ENCODE measurements at places on chromosomes 2 and 18. TPM values are rescaled to one million over a fixed set of nuclear protein-coding genes. Genes with fewer than 3 reads are reported as not detected.
A peak's percentile ranks its signal among the peaks of the same experiment; 100 is the strongest.

The METAP1D gene
- 15.8 TPM for polyA plus RNA-seq

The ARHGAP25 gene
- polyA plus RNA-seq: 5.2 TPM

The FOXI3 gene
- 0.10 TPM for polyA plus RNA-seq

The IL36B gene
- not detected for polyA plus RNA-seq

The PLGLB1 gene
- polyA plus RNA-seq: 7.0 TPM

The IL36G gene
- 0.29 TPM for polyA plus RNA-seq

The IGFBP5 gene
- 396 TPM for polyA plus RNA-seq

DNA sequence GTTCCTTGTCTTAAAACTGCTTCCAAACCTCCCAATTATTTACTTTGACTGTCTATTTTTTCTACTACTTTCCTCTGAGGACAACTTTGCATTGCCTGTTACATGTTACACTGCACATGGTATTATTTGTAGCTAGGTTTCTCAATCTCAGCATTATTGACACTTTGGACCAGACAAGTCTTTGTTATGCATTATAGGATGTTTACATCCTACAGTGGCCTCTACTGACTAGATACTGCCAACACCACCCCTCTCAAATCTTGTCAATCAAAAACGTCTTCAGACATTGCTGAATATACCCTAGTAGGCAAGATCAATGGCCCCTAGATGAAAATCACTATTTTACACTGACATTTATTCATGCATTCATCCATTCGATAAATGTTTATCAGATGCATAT, 129.6 kb upstream of the DNAJC10 start:
- DNase-seq: no peak

DNA sequence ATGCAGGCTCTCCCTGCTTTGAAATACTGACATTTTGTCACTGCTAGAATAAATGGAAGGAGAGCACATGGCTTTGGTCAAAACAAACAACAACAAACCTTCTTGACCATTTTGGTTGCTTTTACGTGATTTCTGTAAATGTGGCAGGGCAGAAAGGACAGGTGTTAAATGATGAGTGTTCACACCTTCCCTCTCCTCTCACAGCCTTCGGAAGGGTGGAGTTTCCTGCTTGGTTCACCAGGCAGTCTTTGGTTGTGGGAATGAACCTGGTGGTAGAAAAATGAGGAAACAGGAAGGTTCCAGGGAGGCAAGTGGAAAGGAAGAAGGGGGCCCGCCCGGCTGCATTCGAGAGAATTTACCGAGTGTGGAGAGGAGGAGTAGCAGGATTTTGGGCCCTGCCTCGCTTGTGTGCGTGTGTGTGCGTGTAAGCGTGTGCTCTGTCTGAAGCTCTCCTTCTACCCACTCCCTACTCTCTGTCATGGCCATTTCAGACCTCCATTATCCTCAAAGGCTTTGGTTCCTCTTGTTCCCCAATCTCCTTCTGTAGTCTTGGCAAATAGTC, 23.7 kb upstream of the SPP2 start:
- no peak for DNase-seq

DNA sequence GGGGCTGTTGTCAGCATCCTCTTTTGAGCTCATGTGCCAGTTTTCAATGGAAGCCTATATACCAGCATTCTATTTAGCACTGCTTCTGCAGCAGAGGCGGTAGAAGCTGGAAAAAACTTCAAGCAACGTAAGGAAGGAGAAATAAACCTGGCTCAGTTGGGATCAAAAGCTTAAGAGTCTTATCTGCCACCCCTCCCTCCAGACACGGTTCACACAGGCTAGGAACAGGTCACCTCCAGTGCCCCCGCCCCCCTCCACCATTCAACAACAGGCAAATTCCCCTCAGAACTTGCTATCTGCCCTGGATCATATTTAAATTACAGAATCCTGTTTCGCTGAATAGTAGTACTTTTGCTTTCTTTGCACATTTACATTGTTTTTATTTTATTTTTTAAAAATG, 384.8 kb upstream of the PKDCC start:
- DNase-seq: no peak

GRCh38 chr2:177010861-177011260, 201.7 kb upstream of the HNRNPA3 start:
- no peak for DNase-seq

- no peak for DNase-seq
These were observed 66.2 kb downstream of the RTP5 start for GRCh38 chr2:241935774-241936173.

DNA sequence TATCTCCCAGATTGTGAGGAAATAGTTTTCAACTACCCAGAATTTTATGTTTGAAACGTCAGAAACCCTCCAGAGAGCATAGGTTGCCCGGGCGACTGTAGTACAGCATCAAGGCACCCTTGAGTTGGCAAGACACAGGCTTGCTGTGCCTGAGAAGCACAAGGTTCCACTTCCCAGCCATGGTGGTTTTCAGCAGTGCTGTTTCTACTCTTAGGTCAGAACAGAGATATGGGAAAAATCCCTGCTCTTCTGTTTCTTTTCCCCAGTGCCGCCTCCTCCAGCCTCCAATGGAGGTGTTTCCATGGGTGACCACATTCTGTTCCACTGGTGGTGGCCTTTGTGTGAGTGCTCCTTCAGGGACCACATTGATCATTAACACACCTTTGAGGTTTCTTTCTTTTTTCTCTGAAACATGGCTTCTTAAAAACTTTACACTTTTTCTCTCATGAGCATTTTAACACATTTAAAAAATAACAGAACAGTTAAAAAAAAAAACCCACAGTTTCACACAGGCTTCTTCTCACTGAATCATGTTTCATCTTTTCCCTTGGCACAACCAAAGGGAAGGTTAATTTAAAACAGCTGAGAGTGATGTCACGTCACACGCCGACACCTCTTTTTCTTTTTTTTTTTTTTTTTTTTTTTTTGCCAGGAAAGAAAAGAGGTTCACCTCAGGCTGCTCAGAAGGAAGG, 229.3 kb upstream of the HDAC4 start:
- DNase-seq: no peak

- no peak for DNase-seq
These were observed at the start of gene INPP5D for GRCh38 chr2:233059797-233060500. INPP5D (plus strand) TSS chr2:233060342; CDS start chr2:233060479, 137 bp downstream.

GRCh38 chr18:62710417-62710816, 4.9 kb upstream of the PHLPP1 start:
- no peak for DNase-seq

- peak; percentile 18 for DNase-seq
These were observed 1.2 kb downstream of the STK17B start for GRCh38 chr2:196170213-196170605.

DNA sequence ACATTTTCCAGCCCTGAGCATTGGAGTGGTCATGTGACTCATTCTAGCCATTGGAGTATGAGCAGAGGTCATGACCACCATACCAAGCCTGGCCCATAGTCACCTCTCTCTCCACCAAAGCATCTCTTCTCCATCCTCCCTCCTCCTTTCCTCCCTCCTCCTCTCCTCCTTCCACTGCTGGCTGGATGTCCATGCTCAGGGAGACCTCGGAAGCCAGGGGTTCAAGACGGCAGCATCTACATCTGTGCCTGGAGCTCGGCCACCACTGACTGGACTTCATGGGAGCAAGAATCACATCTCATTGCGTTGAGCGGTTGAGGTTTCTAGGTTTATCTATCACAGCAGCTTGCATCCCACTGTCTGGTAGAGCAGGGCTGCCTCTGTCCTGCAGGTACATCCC, 252.4 kb downstream of the NDUFA10 start:
- no peak for DNase-seq

- no peak for DNase-seq
These were observed 158.9 kb downstream of the RHBDD1 start for GRCh38 chr2:226994775-226995174.

DNA sequence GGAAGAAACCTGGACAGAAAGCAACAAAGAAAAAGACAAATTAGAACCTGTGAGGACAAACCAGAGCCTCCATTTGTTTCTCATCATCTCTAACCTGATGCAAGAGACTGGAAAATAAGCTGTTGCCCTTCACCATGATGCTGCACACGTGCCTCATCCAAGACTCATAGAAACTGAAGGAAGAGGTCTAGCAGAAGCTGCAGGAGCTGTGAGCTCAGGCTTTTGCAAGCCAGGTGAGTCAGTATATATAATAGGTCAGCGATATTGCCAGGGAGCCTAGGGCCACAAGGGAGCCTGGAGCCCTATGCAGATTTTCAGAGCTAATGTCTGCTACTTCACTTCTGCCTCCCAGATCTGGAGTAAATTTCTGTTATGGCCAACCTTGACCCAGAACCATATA, 163.1 kb downstream of the LNPK start:
- DNase-seq: no peak

DNA sequence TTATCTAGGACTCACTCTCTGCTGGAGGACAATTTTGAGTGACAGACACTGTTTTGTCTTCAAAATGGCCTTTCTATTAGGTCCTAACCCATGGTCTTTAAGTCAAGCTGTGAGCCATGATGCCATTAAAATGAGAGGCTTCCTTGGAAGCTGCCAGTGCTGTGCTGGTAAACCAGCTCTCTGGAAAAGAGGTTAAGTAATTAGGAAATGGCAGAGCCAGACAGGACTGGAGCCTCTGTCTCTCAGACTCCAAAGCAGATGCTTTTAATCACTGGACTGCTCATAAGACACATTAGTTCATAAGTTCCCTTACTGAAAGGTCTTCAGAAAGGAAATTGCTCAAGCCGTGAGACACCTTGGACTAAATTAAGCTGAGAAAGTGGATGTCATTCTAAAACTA, 25.8 kb upstream of the LHCGR start:
- DNase-seq: no peak

DNA sequence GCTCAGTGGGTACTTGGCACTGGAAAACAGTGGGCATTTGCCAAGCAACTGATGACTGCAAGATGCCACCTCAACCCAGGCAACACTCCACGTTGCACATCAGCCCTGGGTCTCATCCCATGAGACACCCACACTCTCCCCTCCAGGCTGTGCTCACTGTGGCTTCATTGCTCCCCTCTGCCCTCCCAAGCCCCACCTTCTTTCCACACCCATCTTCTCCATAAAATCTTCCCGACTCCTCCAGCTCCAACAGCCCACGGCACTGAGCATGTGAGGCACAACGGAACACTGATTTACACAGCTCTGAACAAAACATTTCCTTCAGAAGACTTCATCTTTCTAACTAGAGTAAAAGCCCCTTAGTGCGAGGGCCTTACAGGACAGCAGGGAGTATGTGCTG, 117.8 kb upstream of the ACAA2 start:
- no peak for DNase-seq

DNA sequence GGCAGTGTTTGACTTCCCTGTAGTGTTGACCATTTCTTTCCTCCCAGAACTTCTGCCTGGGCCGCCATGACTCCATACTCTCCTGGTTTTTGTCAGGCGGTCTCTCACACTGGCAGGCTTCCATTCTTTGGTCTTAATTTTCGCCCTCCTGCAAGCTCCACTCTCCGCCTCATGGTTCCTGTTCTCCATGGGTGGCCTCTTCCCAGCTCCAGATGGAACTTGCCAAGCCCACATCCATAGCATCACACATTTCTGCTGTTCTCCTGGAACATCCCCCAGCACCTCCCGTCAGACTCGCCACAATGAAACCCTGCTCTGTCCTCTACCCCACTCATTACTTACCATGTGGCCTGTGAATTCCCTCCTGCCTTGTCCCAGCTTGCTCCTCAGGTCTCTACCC, 896 bp upstream of the AFF3 start:
- no peak for DNase-seq

DNA sequence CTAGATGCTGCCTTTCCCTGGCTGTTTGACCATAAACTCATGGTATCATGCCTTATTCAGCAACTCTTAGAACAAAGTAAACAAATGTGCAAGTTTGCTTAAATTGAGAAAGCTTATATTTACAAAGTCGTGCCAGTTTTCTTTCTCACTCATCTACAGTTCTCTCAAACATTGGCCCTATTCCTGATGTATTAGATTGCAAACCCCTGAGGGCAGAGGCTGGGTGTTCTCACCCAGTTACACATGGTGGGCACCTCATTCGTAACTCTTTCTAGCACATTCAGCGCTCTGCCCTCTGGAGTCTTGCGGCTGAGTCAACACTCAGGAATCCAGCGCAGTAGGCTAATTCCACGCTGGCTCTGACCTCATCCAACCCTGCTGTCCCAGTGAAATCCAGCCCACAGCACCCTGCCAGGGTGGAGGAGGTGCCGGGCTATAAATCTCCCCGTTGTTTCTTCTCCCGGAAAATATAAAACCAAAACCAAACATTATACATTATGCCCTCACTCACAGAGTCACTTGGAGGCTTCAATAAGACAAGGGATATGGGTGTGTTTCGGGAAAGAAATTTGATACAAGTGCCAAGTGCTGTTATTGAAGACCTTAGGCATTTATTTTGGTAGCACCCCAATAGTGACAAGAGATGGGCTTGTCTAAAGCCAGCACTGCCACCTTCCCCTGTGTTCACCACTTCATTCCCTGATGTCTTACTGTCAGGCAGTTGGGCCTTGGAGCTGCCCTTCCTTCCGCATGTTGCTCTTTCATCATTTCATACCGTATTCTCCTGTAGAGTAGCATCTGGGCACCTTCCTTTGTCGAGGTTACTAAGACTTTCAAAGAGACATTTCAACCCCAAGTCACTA, 287.4 kb downstream of the PRKCE start:
- no peak for DNase-seq

- DNase-seq: no peak
These were observed 5.3 kb downstream of the NGEF start for GRCh38 chr2:233007739-233008138.

DNA sequence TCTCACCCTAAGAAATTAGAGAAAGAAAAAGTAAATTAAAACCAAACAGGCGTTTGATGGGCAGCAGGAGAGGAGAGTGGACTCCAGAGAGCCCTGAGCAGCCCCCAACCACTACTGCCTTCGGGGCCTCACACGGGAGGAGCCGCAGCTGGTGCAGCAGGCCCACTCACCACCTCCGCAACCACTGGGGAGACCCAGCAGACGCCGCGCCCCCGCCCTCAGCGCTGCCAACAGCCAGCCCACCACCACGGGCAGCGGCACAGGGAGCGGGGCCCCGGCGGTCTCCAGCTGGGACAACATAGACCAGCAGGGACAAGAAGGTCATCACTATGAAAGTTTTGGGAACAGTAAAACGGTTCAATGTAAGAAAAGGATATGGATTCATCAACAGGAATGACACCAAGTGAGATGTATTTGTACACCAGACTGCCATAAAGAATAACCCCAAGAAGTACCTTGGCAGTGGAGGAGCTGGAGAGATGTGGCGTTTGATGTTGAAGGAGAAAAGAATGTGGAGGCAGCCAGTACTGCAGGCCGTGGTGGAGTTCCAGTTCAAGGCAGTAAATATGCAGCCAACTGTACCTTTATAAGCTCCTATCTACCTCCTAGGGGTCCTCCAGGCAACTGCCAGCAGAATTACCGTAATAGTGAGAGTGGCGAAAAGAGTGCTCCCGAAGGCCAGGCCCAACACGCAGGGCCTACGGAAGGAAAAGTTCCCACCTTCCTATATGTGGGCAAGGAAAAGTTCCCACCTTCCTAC, 76.5 kb downstream of the OLA1 start:
- no peak for DNase-seq
